ENCODE measurements at places on chromosomes 5 and 9.

DNA sequence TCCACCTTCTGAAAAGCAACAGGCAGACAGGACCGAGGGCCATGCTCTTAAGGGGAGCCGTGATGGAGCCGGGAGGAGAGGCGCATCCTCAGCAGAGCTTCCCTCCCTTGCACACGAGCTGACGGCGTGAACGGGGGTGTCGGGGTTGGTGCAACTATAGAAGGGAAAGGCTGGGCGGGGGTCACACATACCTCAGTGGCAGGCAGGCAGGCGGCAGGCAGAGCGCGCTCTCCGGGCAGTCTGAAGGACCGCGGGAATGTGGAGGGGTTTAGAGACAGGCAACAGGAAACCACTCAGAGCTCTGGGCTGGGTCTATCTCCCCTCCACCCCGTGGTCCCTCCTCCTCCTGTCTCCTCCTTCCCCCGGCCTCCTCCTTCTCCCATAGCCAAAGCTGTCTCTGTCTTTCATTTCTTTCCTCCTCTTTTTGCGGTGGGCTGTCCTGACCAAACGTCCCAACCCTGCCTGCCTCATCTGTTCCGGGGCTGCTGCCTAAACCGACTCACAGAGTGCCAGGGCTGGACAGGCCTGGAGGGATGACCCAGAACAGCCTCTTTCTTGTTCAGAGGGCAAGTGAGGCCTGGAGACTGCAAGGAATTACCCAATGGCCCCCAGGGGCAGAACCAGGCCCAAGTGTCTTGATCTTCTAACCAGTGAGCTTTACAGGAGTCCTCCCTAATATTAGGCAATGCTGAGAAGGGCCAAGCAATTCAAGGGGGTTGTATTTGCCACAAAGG is at the start of gene SPARC:
TSS of gene SPARC (minus strand) at position 242 of the 734 bp plus-strand sequence. CDS start 10,727 bp downstream, outside the sequence.
- peak; percentile 99 for DNase-seq

GRCh38 chr9:134679616-134680392 is 38.2 kb downstream of the COL5A1 start:
- no peak for DNase-seq

- DNase-seq: no peak
Measured at GRCh38 chr5:165130656-165131055, 1625.2 kb downstream of the MAT2B start.

GRCh38 chr9:82184524-82184923 is 196.0 kb downstream of the SPATA31D1 start:
- DNase-seq: no peak

DNA sequence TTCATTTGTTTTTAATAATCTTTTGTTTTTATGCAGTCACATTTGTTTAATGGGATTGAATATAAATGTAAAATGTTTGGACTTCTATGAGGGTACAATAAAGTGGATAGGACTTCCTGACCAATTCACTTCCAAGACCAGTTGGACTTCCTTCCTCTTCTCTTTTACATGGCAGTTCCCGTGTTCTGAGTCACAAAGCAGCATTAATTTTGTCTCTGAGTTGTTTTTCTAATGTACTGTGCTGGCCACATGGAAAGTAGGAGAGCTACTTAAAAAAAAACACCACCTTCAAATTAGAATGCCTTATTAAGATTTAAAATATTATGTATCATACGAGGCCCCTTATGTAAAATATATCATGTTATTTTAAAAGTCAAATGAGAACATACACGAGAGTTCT is 87.3 kb downstream of the CCDC171 start:
- DNase-seq: no peak

GRCh38 chr9:93568169-93568568 is 8.2 kb upstream of the PHF2 start:
- no peak for DNase-seq
